Aorta (tissue), 5 donors: ENCODE measurements at places on chromosomes 13 and 19. TPM values are rescaled to one million over a fixed set of nuclear protein-coding genes. Genes with fewer than 3 reads are reported as not detected.

- H3K27ac ChIP-seq = no peak overlapping the region
- H3K4me3 ChIP-seq = no peak overlapping the region
- no peaks in the 10 kb centered on the region for H3K36me3 ChIP-seq
- H3K4me1 ChIP-seq = no peaks in the 10 kb centered on the region
- no peak for DNase-seq
These were observed 200.5 kb downstream of the SUCLA2 start for GRCh38 chr13:47800593-47800992.

DNA sequence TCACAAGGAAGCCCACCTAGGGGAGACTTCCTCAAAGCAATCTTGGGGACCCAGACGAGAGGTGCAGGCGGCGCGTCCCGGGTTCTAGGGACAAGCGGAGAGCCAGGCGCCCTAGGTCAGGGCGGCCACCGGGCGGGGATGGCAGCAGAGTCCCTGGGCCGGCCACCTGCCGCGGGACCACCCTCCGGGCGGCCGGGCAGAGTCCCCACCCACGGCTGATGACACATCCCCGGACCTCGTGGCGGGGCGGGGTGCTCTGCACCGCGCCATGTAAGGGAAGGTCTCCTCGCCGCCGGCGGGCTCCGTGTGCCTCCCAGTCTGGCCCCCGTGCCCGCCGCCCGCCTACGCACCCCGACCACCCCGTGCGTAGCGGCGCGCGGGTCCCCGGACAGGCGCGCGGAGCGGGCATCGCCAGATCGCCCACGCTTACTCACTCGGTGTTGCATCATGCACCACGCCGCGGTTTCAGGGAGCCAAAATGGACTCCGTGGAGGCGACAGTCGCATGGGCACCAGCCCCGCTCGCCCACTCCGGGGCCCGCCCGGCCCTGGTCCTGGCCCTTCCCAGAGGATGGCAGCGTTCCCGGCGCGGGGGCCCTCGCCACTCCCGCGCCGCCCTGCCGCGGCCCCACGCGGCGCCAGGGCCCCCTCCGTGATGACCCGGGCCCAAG, 643 bp downstream of the SLC7A1 start:
- H3K4me1 ChIP-seq = no peaks in the 10 kb centered on the region
- H3K27ac ChIP-seq = peak overlapping the region; percentile 87
- H3K4me3 ChIP-seq = peak overlapping the region; percentile 93

GRCh38 chr13:42379241-42379640, 107.3 kb downstream of the AKAP11 start:
- no peak for DNase-seq
- no peak overlapping the region for H3K4me3 ChIP-seq
- H3K27ac ChIP-seq = no peak overlapping the region
- no peaks in the 10 kb centered on the region for H3K36me3 ChIP-seq
- H3K4me1 ChIP-seq = no peaks in the 10 kb centered on the region
- H3K27me3 ChIP-seq = no peaks in the 10 kb centered on the region

The F7 gene
- total RNA-seq = not detected

- H3K27ac ChIP-seq = no peak overlapping the region
- DNase-seq = no peak
- no peaks in the 10 kb centered on the region for H3K27me3 ChIP-seq
These were observed 9.4 kb downstream of the SETDB2 start for GRCh38 chr13:49453465-49453864.
